HS-27A (cell line): ENCODE measurements at places on chromosomes 5 and 9.

DNA sequence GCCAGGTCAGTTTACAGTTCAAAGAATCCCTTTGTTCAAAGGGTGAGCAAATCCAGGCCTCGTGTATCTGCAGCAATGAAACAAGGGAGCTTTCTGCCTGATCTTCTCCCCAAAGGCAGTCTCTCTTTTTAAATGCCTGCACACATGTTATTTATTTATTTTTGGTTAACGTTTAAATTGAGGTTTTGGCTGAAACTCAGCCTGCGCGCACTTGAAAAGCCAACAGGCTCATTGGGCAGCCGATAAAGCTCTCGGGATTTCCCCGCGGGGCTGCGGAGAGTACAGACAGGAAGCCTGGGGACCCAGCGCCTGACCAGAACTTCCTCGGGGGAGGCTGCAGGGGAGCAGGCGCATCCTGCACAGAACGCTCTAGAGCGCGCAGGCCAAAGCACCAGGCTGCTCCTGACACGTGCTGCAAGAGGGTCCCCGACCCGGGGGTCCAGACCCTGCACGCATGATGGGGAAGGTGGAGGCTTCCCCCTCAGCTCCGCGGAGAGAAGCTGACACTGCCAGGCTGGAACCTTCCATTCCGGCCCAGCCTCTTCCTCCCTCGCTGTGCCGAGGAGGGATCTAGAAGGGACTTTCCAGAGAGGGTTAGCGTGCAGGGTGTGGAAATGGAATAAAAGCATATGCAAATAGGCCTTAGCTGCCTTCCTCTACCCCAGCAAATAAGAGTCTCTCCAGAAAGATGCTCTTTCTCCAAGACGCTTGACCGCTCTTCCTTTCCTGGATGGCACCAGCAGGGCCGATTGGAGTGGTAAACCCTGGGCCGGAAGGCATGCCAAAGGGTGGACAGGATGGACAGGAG is 46.1 kb downstream of the PTTG1 start:
- no peak for DNase-seq

DNA sequence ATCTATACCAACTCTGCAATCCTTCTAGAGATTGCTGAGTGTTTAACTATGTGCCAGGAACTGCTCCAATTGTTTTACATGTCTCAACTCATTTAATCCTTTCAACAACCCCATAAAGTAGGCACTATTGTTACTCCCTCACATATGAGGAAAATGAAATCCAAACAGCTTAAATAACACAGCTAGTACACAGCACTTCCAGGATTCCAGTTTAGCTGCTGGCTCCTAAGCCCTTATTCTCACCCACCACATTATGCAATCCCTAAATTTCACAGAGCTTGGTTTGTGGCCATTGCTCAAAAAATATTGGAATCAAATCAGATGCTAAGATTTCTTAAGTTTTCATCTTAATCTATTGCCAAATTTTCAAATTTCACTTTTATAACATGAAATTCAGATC is 84.9 kb downstream of the PRELID2 start:
- DNase-seq = no peak

DNA sequence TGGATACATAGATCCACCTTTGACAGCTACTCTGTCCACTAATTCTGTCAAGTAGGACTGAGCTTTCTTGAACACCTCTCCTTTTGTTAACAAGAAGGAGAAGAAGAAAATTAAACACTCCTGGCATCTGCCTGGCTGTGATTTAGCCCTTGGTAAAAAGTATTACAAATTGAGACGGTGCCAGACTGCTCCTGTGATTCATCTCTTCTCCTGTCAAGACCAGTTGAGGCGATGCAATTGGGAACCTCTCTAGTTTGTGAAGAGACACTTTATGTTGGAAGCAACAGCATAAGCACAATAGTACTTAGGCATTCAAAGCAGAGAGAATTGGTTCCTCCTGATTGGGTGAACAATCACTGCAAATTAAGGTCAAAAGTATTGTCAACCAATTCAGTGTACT is 72.7 kb downstream of the GHR start:
- DNase-seq = no peak

DNA sequence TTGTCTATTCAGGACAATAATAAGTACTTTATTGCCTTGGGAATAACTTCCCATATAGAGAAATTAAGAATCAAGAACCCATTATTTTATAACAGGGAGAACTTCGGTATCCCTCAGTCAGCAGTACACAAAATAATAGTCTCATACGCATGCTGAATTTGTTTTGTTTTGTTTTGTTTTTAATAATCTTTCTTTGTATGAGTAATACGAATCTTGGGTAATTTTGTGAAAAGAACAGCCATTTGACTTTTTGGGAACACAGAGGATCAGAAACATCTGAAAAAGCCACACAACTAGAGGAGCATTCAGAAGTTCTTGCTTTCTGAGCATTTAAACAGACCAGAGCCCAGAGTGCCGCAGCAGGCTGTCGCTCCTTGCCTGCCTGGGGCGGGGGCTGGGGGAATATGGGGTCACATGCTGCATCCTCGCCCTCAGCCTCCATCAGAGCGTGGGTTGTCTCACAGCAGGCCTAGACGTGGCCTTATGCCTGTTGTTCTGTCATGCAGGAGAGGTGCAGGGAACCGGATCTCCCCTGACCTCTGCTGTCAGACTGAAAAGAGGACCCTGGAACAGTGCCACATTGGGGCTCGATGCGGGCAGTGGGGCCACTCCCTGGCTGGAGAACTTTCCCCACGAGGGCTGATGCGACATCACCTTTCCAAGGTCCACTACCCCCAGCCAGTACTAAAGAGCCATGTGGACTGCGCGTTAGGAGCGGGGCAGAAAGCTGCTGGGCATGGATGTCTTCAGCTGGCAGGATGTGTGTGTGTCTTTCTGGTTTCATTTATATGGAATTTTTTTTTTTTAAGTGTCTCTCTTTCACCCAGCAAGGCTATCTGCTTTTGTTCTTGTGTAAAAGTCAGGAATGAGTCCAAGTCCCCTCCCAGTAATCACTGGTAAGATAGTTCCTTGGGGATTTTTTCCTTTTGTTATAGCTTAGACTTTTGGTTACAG is 133.4 kb upstream of the OTULINL start:
- DNase-seq = no peak

DNA sequence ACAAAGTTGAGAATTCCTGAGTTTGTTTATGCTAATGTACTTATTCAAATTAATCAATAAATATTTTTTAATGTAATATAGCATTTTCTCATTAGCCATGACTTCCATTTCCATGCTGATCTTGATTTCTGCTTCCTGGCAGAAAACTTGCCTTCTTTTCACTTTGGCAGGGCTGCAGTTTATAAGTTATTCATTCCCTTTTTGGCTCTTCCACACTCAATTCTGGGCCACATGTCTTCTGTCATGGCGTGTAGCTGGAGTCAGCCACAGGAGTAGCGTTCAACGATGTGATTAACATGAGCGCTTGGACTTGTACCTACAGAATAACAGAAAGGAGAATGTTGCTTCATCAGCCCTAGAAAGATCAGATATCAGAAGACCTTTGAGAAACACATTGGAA is 172.9 kb downstream of the CFAP90 start:
- no peak for DNase-seq

DNA sequence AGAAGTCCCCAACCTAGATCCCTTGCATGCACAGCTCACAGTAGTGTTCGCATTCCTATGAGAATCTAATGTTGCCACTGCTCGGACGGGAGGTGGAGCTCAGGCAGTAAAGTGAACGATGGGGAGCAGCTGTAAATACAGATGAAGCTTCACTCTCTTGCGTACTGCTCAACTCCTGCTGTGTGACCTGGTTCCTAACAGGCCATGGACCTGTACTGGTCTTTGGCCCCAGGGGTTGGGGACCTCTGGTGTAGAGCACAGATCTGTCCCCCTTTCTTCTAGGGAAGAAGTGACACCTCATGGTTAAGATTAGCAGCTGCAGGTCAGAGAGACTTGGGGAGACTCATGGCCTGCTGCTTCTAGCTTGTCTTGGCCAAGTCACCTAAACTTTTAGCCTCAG is 7.1 kb downstream of the ARHGEF28 start:
- no peak for DNase-seq

- no peak for DNase-seq
These were observed 43.3 kb downstream of the DOCK8 start for GRCh38 chr9:257957-258356.

- no peak for DNase-seq
These were observed 138.4 kb downstream of the GHR start for GRCh38 chr5:42561656-42562055.

GRCh38 chr9:14561929-14562405 is 131.3 kb downstream of the ZDHHC21 start:
- no peak for DNase-seq

- no peak for DNase-seq
These were observed 24.2 kb upstream of the ZBTB34 start for GRCh38 chr9:126836216-126836615.

DNA sequence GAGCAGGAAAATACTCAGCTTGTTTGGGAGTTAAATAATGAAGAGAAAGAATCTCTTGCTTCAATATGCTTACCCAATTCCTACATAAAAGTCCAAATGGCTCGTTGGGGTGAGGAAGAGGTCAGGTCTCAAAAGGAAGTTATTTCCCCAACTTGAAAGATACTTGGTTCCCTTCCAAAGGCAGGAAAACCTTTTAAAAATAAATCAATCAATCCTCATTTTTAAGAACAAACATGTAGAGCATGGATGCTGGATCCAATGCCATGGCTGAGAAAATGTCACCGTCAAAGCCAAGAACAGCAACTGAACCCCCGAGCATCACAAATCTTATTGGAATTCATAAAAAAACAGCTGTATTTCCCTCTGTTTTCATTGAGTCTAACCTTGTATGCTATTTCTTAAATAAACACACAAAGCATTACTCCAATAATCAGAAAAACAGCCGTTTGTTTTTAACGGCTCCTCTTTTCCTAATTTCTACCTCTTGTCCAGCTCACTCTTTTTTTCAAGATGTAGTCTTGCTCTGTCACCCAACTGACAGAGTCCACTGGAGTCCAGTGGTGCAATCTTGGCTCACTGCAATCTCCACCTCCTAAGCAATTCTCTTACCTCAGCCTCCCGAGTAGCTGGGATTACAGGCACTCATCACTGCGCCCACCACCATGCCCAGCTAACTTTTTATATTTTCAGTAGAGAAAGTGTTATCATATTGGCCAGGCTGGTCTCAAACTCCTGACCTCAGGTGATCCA is 140.7 kb downstream of the GNA14 start:
- DNase-seq = no peak
